ENCODE measurements at places on chromosomes 3 and 15.

- DNase-seq: no peak
These were observed 170.7 kb downstream of the OCA2 start for GRCh38 chr15:27928386-27928785.

GRCh38 chr3:151918253-151919029 lies 45.0 kb downstream of the SUCNR1 start:
- DNase-seq: peak; percentile 86

DNA sequence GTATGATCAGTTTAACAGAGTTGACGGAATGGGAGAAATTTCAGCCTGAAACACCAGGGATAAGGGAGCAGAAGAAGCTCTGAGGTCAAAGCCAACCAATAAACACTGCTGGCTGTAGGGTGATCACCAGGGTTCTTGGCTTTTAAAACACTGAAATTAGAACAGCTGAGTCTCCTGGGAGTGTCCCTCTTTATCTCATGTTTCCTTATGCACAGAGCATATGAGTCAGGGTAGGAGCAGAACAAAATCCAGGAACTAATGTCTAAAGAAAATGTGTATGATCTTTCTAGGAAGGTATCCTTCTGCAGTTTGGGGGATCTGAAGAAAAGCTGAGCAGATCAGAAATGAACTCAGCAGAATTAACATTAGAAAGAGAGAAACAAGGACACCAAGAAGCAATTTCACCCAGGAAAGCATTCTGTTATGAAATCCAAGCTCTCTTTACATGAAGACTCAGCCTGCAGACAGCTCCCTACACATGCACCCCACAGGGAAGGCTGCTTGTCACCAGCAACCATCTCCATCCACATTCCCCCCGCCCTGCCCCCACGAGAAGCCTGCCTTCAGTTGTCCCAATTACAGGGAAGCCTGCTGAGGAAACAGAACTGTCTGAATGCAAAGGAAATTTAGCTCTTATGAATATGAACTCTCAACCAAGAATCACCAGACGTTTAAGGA lies 469.7 kb downstream of the PDCD6IP start:
- DNase-seq: peak; percentile 20

DNA sequence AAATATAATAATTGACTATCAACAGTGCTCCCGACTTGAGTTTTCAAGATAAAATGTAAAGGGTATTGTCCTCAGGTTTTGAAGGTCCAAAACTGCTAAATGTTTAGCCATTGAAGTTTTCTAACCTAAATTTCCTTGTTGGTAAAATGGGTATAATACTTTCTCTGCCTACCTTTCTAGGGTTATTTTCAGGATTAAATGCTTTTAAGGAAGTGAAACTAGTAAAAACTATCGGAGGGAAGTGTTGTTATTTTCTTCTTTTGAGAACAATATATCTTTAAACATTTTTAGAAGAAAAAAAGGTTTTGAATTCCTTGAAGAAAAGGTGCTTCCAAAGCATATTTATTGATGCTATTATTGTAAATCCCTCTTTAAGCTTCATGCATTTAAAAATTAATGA lies 67.3 kb downstream of the FILIP1L start:
- no peak for DNase-seq

DNA sequence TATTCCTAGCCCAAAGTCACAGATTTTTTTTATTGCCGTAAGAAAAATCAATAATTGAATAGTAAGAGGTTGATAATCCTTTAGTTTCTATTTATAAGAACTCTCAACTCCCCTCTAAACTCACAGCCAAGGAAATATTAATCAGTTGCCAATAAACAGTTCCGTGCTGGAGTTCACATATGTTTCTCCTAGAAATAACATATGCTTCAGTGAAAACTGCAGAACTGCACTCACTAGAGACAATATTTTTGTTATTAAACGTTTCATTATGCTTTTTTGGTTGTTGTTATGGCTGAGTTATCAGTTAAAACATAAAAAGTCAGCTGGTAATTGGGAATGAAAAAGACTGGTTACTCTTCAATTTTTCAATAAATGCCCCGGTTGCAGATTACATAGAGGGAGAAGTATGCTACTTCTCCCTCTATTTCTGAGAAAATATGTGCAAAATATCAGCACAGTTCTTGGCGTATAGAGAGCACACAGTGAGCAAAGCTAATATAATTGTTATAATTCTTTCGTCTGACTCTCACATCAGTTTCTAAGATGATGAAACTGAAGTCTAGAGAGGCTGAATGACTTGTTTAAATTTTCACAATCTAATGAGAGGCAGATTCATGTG lies 781.2 kb upstream of the GRM7 start:
- no peak for DNase-seq

Data from fibroblast of pulmonary artery (primary cell).